ENCODE measurements at places on chromosomes 5 and 9.

- DNase-seq, result no peak
These were observed 165.6 kb upstream of the IER5L start for GRCh38 chr9:129343424-129344375.

DNA sequence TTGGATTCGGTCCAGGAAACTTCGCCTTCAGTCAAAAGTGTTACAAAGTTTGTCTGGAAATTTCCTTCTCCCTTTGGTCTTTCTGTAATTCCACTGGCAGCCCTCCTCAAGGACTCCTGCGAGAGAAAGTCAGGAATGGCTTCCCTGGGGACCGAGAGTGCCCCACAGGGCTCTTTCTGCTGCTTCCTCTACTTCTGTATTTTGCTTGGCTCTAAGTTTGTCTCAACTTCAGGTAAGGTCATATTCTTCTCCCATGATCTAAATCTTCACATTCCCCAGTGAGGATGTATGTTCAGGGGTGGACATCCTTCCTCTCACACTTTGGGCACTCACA is 10.3 kb upstream of the RIOK2 start:
- no peak for DNase-seq

DNA sequence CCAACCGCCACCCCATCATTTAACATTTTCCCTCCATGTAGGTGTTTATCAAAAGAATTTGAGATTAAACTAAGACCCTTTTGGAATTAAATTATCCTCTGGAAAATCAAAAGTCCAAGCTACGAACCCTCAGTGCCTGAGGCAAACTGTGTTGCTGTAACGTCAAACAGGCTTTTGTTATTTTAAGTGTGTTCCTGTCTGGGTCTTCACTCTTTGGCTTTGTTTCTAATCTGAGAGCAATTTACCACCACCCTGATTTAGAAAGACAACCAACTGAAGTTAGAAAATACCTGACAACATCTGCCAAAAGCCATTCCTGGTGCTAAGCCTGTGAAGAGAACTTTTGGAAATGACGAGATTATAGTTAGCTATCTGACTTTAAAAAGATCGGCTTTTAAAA is 199.9 kb downstream of the DIRAS2 start:
- no peak for DNase-seq

- DNase-seq, result no peak
These were observed 198.1 kb upstream of the ACTBL2 start for GRCh38 chr5:57680686-57681085.

GRCh38 chr5:170439944-170440269 is 50.7 kb upstream of the KCNMB1 start:
- DNase-seq, result no peak

DNA sequence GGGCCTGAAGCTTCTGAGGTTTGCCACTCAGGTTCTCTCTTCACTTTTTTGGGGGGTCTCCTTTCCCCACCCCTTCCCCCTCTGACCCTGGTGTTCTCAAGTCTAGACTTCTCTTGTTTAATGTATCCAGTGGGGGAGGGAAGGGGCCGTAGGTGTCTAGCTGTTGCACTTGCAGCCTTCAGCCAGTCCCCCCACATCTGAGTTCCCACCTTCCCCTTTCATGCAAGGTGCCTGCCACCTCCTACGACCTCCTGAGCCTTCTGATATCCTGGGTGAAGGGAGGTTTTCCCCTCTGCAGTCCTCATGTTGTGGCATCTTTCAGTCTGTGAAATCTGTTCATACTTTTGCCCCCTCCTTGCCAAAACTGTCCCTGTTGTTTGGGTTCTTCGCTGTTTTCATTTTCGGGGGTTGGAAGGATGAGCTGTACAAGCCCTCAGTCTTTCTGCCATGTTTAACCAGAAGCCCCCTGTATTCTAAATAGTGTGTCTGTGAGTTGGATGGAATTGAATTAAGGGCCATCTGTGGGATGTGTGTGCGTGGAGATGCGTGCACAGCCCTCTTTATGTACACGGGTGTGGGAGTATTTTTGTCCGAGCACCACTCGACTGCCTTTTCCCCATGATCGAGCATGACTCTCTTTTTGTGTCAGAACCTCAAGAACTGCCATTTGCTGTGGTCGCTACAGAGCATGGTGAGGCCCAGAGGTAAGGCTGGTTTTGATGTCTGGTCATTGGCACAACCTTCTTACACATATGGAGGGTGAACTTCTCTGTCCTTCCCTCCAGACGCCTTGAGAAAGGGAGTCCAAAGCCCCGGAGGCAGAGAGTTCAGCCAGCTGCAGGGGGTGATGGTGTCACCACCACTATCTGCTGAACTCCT is 23.6 kb downstream of the PRRC2B start:
- DNase-seq, result no peak
